ENCODE measurements at places on chromosomes 13 and 19. TPM values are rescaled to one million over a fixed set of nuclear protein-coding genes. Genes with fewer than 3 reads are reported as not detected.

The PSPN gene
- 0.41 TPM for polyA plus RNA-seq

The AP3D1 gene
- 127 TPM for polyA plus RNA-seq

The CBARP gene
- 4.8 TPM for polyA plus RNA-seq

The MAP2K2 gene
- polyA plus RNA-seq = 67.2 TPM

The SLC25A41 gene
- 0.12 TPM for polyA plus RNA-seq

The CGB1 gene
- not detected for polyA plus RNA-seq

The ICAM5 gene
- polyA plus RNA-seq = 5.2 TPM

The RDH8 gene
- polyA plus RNA-seq = not detected

GRCh38 chr19:17719730-17720400 is 585 bp downstream of the MAP1S start:
- no peak overlapping the region for H3K27ac ChIP-seq
- H3K36me3 ChIP-seq = peaks cover 11% of the 10 kb centered on the region
- peak overlapping the region; percentile 74 for H3K4me3 ChIP-seq

DNA sequence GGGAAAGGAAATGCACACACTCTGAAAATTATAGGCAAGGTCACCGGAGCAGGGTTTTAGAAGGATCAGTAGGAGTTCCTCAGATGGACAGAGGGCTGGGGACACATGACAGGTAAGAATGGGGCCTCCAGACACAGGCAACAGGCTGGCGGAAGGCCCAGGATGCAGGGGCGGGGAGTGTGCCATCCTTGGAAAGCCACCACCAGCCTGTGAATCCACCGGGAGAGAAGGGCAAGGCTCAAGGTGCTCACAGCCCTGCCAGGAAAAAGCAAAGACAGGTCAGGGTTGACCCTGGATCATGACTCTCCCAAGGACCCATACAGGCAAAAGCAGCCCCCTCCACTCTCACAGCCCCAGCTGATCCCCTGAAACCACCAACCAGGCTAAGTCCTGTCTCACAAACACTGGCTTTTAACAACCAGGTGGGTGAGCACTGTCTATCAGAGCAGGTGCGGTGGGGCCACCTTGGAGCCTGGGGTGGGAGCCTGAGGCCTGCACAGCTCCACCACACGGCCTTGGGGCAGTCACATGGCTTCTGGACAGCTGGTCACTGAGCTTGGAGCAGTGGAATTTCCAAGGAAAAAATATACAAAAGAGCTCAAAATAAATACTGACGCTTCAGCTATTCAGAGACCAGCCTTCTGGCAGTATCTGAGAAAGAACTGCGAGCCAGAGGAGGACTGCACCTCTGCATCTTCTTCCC is 35.2 kb upstream of the ISYNA1 start:
- DNase-seq = no peak
- H3K27ac ChIP-seq = no peak overlapping the region
- no peaks in the 10 kb centered on the region for H3K36me3 ChIP-seq
- H3K27me3 ChIP-seq = no peaks in the 10 kb centered on the region
- H3K4me1 ChIP-seq = no peaks in the 10 kb centered on the region

GRCh38 chr19:8127311-8127710 is 22.1 kb downstream of the FBN3 start:
- H3K4me3 ChIP-seq = no peak overlapping the region
- no peaks in the 10 kb centered on the region for H3K36me3 ChIP-seq
- H3K4me1 ChIP-seq = peaks cover 8% of the 10 kb centered on the region

DNA sequence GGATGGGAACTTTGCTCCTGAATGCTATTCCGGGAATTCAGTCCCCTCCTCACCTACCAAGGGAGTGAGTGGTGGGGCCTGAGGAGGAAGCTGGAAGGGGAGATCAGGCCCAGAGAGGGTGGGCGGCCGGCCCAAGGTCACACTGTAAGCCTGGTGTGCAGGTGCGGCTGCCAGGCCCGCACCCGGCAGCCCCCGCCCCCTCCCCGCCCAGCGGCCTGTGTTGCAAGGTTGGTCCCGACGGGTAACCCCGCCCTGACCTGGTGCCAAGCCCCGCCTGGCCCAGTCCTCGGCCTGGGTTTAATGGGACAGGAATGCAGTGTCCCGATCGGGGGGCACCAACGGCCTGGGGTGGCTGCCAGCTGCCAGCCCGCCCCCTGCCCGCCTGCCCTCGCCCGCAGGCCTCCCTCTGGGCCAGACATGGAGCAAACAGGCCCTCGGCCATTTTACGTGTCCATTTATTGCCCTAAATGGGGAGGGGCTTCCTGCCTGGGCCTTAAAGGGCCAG is 5.5 kb downstream of the ZBTB7A start:
- no peak for DNase-seq
- no peak overlapping the region for H3K27ac ChIP-seq
- H3K4me1 ChIP-seq = peaks cover 6% of the 10 kb centered on the region
- H3K36me3 ChIP-seq = peaks cover 3% of the 10 kb centered on the region
- H3K4me3 ChIP-seq = no peak overlapping the region

- H3K36me3 ChIP-seq = no peaks in the 10 kb centered on the region
- H3K4me3 ChIP-seq = no peak overlapping the region
- H3K27ac ChIP-seq = no peak overlapping the region
- DNase-seq = no peak
These were observed 14.9 kb upstream of the RPL21 start for GRCh38 chr13:27236478-27236877.

- H3K36me3 ChIP-seq = no peaks in the 10 kb centered on the region
- DNase-seq = peak; percentile 62
- H3K27ac ChIP-seq = no peak overlapping the region
- H3K27me3 ChIP-seq = no peaks in the 10 kb centered on the region
- H3K4me1 ChIP-seq = no peaks in the 10 kb centered on the region
- H3K4me3 ChIP-seq = no peak overlapping the region
These were observed 9.6 kb upstream of the TPM4 start for GRCh38 chr19:16066611-16067104.

GRCh38 chr13:113430378-113431110 is 22.7 kb downstream of the ADPRHL1 start:
- no peak overlapping the region for H3K27ac ChIP-seq
- H3K4me1 ChIP-seq = no peaks in the 10 kb centered on the region
- DNase-seq = no peak
- no peak overlapping the region for H3K4me3 ChIP-seq
- no peaks in the 10 kb centered on the region for H3K27me3 ChIP-seq

DNA sequence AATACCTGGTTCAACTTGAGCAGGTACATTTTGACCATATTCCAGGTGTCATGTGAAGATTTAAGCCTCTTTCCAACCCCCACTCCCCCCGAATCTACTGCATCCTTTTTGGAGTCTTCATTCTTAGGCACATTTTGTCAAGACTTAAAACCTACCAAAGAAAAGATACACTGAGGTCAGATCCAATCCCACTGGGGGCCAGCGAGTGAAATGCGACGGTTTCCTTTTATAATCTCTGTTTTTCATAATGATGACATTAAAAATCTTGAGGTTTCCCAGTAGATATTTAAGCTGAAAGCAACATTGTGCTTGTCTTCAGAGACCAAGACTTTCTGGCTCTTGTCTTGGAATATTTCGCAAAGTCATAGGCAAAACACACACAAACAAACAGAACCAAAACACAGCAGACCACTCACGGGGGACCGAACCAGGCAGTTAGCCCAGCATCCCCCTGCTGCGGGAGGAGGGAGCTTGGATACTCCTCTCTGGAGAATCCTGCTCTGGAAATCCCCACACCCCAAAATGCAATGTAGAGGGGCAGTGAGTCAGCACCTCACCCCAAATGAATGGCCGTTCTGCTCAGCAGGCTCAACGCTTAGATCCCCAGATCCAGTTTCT is 506 bp upstream of the GAS6 start:
- H3K4me1 ChIP-seq = peaks cover 29% of the 10 kb centered on the region
- H3K27ac ChIP-seq = peak overlapping the region; percentile 63
- H3K4me3 ChIP-seq = peak overlapping the region; percentile 73
- DNase-seq = peak; percentile 61
- H3K27me3 ChIP-seq = no peaks in the 10 kb centered on the region

DNA sequence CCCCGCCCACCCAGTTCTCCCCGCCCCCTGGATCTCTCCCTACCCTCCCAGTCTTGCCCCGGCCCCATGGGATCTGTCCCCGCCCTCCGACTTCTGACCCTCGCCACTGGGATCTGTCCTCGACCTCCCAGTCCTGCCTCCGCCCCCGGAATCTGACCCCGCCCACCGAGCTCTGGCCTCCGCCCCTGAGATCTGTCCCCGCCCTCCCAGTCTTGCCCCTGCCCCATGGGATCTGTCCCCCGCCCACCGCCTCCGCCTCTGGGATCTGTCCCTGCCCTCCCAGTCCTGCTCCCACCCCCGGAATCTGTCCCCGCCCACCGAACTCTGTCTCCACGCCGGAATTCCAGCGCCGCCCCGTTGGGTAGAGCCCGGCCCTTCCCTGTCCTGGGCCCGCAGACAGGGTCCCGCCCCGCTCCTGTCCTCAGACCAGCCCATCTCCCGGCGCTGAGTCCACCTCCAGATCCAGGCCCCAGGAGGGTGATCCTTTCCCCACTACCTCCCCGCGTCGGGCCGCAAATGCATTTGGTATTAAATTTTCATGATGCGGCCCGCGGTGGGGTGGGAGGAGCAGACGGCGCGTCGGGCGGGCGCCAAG is 1.5 kb upstream of the SLC17A7 start:
- peaks cover 4% of the 10 kb centered on the region for H3K36me3 ChIP-seq
- no peaks in the 10 kb centered on the region for H3K4me1 ChIP-seq
- DNase-seq = peak; percentile 91
- H3K27ac ChIP-seq = peak overlapping the region; percentile 79

DNA sequence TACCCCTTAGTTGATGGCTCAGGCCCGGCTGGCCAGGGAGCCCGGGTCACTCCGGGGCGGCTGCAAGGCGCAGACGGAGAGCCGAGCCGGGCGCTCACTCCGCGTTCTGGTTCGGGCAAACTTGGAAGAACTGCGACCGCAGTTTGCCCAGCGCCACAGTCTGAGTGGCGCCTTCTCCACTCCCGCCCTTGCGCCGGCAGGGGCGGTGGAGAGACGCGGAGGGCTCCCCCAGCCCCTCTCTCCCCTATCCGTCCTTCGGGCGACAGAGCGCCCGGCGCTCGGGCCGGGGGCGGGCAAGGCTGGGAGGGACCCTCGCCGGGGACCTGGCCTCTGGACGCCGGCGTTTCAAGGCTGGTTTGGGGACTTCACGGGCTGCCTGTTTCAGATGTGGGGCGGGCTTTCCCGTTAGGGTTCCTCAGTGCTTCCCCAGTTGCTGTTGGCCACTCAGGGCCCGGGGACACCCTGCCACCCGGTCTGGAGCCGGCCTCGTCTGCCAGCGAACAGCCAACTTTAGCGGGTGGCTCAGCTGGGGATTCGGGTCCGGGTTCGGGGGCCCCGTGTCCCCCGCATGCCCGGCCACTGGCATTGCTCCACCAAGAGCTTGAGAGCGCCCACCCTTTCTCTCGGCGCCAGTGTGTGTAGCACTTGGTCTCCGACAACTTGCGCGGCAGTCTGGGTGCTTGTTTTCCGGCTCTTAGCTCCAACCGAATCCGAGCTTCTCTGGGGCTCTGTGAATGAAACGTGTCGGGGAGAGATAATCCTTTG is 1.5 kb downstream of the GPC6 start:
- H3K27me3 ChIP-seq = no peaks in the 10 kb centered on the region
- peaks cover 10% of the 10 kb centered on the region for H3K4me1 ChIP-seq
- peak overlapping the region; percentile 81 for H3K27ac ChIP-seq
- DNase-seq = peak; percentile 89
- H3K36me3 ChIP-seq = no peaks in the 10 kb centered on the region

- no peak overlapping the region for H3K27ac ChIP-seq
- H3K36me3 ChIP-seq = no peaks in the 10 kb centered on the region
- no peaks in the 10 kb centered on the region for H3K27me3 ChIP-seq
- no peak overlapping the region for H3K4me3 ChIP-seq
- H3K4me1 ChIP-seq = peaks cover 29% of the 10 kb centered on the region
These were observed 24.9 kb downstream of the EPS15L1 start for GRCh38 chr19:16446724-16447368.

- H3K4me1 ChIP-seq = no peaks in the 10 kb centered on the region
- H3K36me3 ChIP-seq = no peaks in the 10 kb centered on the region
- H3K27me3 ChIP-seq = no peaks in the 10 kb centered on the region
- DNase-seq = no peak
- no peak overlapping the region for H3K4me3 ChIP-seq
- H3K27ac ChIP-seq = no peak overlapping the region
These were observed 506.2 kb downstream of the GPC5 start for GRCh38 chr13:91904597-91904996.

GRCh38 chr13:81104035-81104715 is 763.2 kb upstream of the SPRY2 start:
- H3K4me1 ChIP-seq = no peaks in the 10 kb centered on the region
- no peaks in the 10 kb centered on the region for H3K27me3 ChIP-seq
- no peak for DNase-seq
- no peaks in the 10 kb centered on the region for H3K36me3 ChIP-seq
- no peak overlapping the region for H3K4me3 ChIP-seq
- no peak overlapping the region for H3K27ac ChIP-seq

GRCh38 chr13:99280166-99280565 is 22.0 kb upstream of the GPR18 start:
- H3K27me3 ChIP-seq = no peaks in the 10 kb centered on the region
- no peak for DNase-seq
- no peak overlapping the region for H3K4me3 ChIP-seq
- H3K36me3 ChIP-seq = peaks cover 8% of the 10 kb centered on the region
- peaks cover 7% of the 10 kb centered on the region for H3K4me1 ChIP-seq

DNA sequence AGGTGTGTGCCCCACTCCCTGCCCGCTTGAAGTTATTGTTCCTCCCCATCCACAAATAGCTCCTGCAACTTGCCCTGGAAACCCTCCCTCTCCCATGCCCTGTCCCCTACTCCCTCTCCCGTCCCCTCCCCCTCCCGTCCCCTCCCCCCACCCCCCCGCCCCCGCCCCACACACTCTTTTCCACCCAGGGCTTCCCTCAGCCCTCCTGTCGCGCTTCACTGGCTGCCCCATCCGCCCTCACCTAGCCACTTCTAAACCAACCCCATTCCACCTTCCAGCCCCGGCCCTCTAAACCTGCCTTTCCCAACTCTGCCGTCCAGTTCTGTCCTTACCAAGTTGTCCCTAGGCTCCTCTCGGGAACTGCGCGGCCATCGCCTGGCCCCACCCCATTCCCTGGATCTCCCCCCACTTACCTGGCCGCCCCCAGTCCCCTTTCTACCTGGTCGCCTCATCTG is 993 bp downstream of the RGL3 start:
- no peak overlapping the region for H3K27ac ChIP-seq
- H3K27me3 ChIP-seq = no peaks in the 10 kb centered on the region
- no peaks in the 10 kb centered on the region for H3K4me1 ChIP-seq
- H3K4me3 ChIP-seq = peak overlapping the region; percentile 65
- no peaks in the 10 kb centered on the region for H3K36me3 ChIP-seq

GRCh38 chr13:36850790-36851438 is 31.9 kb downstream of the RFXAP start:
- no peaks in the 10 kb centered on the region for H3K4me1 ChIP-seq
- H3K36me3 ChIP-seq = peaks cover 6% of the 10 kb centered on the region
- DNase-seq = peak; percentile 24
- no peaks in the 10 kb centered on the region for H3K27me3 ChIP-seq
- no peak overlapping the region for H3K4me3 ChIP-seq

- H3K4me1 ChIP-seq = peaks cover 10% of the 10 kb centered on the region
- DNase-seq = peak; percentile 84
- no peak overlapping the region for H3K27ac ChIP-seq
- no peaks in the 10 kb centered on the region for H3K27me3 ChIP-seq
- H3K4me3 ChIP-seq = peak overlapping the region; percentile 61
These were observed 1.0 kb downstream of the DIRAS1 start for GRCh38 chr19:2719920-2720776.

- H3K27me3 ChIP-seq = no peaks in the 10 kb centered on the region
- H3K4me1 ChIP-seq = peaks cover 30% of the 10 kb centered on the region
- no peaks in the 10 kb centered on the region for H3K36me3 ChIP-seq
These were observed 219.8 kb downstream of the MZT1 start for GRCh38 chr13:72507416-72508199.
